ENCODE measurements at places on chromosomes 5 and 9.

DNA sequence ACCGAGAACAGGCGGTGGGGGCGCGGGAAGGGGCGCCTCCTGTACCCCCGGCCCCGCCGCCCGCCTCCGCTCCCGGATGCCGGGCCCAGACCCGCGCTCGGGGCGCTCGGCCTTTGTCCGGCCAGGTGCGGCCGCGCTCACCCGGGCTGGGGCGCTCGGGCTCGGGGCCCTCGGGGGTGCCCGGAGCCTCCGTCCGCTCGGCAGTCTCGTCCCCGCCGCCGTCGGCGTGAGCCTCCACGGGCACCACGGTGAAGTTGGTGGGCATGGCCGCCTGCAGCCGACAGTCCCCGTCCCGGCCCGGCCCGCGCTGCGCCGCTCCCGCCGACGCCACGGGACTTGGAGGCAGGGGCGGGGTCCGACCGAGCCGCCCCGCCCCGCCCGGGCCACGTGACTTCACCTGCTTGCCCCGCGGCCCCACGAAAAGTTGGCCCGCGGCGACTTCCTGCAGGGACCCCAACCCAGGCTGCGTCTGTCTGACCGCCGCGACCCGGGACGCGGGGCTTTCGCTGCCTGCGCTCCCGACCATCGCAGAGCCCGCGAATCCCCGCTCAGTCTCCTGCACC, at the start of gene SLC12A7:
TSS of gene SLC12A7 (minus strand) at position 337 of the 563 bp plus-strand sequence. CDS start at position 265, 72 bp downstream.
- peak; percentile 46 for DNase-seq

DNA sequence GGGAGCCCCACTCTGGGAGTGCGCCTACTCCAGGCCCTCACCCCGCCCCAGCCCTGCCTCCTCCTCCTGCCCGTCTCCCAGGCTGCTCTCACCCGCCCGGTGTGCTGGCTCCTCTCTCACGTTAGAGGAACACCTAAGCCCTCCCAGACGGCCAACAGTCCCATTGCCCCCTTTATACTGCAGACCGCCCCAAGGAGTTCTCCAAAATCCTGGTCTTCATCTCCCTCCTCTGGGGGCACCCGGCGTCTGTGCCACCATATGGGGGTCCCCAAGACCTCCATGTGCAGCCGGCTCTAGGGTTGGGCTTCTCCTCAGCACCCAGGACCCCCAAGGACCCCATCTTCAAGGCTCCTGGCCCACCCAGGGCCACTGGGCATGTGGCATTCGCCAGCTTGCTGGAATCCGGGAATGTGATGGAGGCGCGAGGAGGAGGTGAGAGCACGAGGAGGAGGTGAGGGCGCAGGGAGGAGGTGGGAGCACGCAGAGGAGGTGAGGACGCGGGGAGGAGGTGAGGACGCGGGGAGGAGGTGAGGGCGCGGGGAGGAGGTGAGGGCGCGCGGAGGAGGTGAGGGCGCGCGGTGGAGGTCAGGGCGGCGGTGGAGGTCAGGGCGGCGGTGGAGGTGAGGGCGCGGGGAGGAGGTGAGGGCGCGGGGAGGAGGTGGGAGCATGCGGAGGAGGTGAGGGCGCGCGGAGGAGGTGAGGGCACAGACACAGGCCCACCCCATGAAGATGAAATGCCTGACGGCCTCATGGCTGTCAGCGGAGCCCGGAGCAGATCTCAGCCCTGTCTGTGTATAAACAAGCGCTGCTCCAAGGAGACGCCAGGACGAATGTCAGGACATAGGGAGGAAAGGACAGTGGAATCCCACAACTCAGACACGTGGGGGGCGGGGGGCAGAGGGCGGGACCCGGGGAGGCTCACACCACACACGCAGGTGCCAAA, 41.2 kb downstream of the EXD3 start:
- no peak for DNase-seq

DNA sequence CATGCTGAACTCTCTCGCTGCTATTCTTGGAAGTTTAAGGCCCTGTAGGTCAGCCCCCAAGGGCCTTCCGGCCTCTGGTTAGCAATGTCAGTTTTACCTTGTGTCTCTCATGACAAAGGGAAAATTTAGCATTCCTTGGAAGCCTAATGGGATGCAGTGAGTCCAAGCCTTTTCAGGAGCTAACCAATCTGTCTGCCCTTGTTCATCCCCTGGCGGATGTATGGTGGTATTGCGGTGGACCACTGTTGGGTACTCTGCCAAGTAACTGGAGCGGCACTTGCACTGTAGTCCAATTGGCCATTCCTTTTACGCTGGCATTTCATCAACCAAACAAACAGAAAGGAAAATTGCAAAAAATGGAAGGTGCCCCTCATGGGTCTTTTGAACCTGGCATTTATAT, 318.4 kb upstream of the NMUR2 start:
- DNase-seq = no peak

DNA sequence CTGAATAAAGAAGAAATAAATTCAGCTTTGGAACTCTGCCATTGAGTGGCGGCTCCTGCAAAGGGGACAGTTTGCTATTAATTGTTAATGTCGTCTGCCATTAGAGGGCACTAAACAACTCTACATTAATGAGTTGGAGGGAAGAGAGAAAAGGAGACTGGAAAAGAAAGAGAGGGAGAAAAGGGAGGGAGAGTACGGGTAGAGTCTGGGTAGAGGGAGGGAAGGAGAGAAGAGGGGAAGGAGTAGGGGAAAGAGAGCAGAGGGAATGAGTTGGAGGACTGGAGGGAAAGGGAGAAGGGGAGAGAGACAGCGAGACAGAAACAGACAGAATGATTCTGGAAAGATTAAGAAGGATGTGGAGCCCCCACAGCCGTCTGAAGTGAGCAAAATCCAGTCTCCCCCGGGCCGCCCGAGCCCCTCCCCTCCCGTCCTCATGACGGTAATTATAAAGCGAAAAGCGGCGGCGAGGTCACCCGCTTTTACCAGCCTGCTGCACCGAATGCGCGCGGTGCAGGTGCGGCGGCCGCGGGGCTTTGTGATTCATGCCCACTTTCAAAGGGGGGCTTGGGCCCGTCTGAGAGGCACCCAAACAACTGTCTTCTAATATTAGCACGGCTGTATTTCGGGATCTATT, 1.9 kb upstream of the FST start:
- DNase-seq = no peak

- peak; percentile 47 for DNase-seq
Measured at GRCh38 chr5:125059255-125060002, 313.0 kb upstream of the ZNF608 start.

- no peak for DNase-seq
Measured at GRCh38 chr9:28999057-28999456, 1425.8 kb upstream of the C9orf72 start.

DNA sequence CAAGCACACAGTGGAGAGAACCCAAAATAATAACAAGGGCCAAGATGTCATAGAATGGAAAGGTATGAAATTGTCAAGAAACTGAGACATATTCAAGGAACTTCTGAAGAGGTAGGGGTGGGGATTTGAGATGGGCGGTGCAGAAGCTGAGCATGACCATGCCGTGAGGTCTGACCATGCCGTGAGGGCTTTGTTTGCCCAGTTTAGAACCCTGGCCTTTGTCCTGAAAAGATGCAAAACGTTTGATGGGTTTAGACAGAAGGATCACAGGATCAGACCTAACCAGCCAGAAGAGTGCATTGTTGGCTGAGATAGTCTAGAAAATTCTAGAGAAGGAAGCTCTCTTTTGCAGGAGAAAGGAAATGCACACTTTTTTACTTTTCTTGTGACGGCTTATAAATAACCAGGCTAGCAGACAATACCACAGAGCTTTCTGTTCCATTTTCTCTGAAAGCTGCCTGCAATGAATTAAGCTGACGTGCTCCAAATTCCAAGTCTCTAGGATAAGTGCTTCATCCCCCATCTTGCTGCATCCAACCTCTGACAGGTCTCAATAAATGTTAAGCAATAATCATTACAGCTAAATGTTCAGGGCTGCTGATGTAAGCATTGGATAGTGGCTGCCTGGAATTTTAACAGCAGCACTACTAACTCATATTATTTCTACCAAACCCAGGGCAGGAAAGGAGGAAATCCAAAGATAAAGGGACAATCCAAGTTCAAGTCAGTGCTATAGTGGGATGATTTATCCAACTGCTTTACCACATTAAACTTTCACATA, 110.9 kb upstream of the IL6ST start:
- DNase-seq = no peak

DNA sequence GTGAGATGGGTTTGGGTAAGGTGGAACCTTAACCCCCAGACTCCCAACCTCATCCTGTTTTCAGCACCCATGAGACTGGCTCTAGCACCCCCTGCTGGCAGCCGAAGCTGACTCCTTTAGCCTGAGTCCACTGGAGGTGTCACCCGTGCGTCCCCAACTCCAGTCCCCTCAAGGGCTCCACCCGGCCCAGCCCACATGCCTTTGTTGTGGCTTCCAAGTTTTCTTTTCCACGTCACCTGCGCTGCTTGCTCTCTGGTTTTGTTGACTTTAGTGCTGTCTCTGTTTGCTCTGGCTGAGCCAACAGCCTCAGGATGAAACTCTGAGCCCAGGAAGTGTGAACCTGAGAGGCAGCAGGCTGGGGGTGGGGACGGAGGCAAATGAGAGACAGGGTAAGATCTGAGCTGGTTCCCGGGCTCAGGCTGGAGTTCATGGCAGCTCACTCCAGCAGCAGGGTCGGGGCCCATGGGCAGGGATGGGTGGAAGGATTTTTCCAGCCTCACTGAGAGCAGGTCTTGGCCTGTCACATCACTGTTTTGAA, 13.2 kb upstream of the AQP7 start:
- DNase-seq = no peak

Measured in NCI-H1930 (cell line).